ENCODE measurements at places on chromosomes 12 and 14.
A peak's percentile ranks its signal among the peaks of the same experiment; 100 is the strongest.

GRCh38 chr12:7933255-7933726 lies 2.7 kb downstream of the SLC2A3 start:
- DNase-seq: peak; percentile 96

GRCh38 chr14:65412856-65413738 lies 567 bp downstream of the FUT8 start:
- DNase-seq: peak; percentile 76

DNA sequence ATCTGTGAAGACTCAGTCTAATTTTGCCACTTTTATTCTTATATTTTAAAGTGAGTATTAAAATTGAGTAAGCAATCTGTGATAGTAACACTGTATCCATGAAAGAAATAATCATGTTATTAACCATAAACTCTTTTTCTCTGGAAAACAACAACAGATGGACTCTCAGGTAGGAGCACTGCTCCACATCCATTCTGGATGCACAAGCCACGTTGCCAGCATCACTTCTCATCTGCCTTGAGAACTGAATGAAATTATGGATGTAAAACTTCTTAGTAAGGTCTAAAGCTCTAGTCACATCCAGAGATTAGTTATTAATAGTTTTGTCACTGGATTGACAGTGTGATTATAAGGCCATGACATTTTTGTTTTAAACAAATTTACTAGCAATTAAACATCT lies 489.1 kb upstream of the SYT1 start:
- no peak for DNase-seq

DNA sequence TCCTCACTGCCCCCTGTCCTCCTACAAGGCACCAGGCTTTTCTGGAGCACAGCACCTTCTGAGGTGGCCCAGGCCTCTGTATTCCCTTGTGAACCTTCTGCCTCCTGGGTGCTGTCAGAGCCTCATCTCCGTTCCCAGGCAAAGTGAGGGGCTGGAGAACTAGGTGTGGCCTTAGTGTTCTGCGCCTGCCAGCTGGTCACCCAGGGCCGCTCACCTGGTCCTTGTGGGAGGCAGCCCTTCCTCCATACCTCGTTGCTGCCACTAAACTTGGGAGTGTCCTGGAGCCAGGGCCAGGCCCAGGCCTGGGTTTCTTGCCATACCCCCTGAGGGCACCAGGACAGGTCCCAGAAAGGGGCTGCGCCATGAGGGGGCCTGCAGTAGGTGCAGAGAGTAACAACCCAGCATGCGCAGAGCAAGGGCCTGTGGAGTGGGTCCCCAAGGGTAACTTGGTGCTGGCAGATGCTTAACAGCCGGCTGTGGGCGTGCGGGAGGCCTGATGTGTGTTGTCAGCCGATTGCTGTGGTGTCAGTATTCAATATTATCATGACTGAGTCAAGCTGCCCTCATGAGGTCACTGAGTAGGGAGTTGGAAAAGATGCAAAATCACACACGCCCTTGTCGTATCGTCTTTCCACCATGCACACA lies 17.1 kb downstream of the OTUB2 start:
- DNase-seq: no peak

DNA sequence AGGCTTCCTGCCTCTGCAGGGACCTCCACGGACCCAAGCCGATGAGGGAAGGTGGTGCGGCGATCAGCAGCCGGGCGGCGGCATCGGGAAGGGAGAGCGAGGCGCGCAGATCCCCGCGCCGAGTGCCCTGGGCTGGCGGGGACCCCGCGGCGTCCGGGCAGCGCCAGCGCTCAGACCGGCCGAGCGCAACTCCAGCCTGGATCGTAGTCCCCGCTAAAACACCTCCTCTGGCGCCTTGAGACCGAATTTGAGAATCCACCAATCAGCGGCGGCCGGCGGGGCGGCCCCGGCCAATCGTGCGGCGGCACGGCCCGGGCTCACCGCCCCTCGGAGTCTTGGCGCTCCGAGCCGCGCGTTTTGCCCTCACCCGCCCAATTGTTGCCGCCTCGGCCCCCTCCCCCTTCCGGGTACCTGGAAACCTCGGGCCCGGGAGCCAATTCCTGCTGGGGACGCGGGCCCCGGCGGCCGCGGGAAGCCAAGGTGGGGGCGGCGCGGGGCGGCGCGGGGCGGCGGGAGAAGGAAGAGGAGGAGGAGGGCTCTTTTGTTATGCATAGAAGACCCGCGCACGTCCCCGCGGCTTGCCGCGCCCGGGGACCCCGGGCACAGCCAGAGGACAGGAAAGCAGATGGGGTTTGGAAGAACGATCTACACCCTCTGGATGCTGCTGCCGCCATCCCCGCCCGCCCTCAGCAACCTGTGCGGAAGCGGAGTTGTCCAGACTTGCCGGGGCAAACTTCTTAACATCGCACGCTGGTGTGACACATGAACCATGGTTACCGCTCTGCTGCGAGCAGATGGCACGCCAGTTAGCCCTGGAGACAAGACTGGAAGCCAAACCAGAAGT lies at the start of gene E2F7:
E2F7 (minus strand) TSS at position 209 of the 844 bp plus-strand sequence. CDS start 934 bp downstream, outside the sequence.
- DNase-seq: peak; percentile 93

DNA sequence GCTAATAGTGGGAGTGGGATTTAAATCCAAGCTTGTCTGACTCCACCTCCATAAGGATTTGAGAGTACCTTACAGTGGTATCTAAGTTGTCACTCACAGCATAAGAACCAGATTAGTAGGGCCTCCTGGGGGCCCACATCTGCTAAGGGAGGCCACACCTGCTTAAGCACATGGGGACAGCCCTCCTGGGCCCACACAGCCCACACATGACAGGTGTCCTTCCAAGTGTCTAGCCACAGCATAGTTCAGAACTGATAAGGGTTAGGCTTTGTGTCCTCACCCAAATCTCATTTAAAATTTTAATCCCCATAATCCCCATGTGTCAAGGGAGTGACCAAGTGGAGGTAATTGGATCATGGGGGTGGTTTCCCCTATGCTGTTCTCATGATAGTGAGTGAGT lies 186.0 kb upstream of the HMGA2 start:
- DNase-seq: no peak

DNA sequence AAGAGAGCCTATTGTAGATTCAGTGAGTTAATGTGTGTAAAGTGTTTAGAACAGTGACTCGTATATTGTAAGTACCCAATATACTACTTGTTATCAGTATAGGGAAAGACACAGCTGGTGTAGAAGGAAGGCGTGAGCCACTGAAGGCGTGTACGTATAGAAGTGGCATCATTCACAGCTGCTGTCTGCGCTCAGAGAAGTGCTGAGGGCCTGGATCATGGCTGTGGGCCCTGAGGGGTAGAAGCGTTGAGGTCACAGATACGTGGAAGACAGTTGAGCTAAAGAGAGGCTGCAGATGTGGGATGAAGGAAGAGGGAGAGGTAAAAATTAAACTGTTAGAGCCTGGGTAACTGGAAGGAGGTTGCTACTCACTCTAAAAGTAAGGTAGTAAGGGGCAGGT lies 5.9 kb downstream of the C12orf75 start:
- DNase-seq: no peak

- no peak for DNase-seq
Observed at GRCh38 chr14:105390849-105391500, 7.4 kb upstream of the TEX22 start.

GRCh38 chr14:68476212-68477109 lies 316.4 kb downstream of the ZFP36L1 start:
- DNase-seq: peak; percentile 99

- DNase-seq: no peak
Observed at GRCh38 chr12:42442888-42443287, 116.9 kb downstream of the PPHLN1 start.

GRCh38 chr14:46820291-46820690 lies 168.7 kb upstream of the RPL10L start:
- no peak for DNase-seq

DNA sequence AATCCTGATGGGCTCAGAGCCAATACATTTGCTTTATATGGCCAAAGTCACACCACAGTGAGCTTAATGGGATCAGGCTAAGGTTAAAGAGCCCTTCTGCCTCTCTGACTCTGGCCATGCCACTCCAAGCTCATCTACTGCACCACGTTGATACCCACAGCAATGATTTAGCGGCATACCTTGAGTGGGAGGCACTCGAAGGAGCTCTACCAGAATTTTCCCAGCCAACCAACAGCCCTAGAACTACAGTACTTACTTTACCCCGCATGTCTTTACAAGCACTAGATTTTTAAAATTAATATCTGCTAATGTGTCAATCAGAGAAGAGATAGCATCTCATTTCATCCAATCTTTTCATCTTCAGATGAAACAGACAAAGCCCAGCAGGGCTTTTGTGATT lies 300.5 kb downstream of the GRIN2B start:
- DNase-seq: no peak

DNA sequence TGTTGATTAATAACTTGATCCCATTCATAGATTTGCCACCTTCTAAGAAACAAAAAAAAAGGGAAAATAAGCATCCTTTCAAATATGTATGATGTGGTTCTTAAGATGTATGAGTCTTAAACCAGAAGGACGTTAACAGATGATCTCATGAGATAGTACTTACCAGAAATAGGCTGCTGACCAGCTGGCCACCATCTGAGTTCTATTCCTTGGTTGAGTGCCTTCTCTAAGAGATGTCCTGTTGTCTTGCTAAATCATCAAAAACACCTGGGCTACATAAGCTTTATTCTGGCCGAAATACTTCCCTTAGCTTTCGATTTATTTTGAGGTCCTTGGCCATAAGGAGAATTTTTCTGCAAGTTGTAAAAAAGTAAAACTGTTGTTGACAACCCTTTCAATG lies 55.6 kb downstream of the GPR65 start:
- no peak for DNase-seq

- no peak for DNase-seq
Observed at GRCh38 chr12:123055281-123055766, 74.8 kb downstream of the ARL6IP4 start.

GRCh38 chr12:31778687-31779086 lies 49.9 kb upstream of the AMN1 start:
- no peak for DNase-seq

DNA sequence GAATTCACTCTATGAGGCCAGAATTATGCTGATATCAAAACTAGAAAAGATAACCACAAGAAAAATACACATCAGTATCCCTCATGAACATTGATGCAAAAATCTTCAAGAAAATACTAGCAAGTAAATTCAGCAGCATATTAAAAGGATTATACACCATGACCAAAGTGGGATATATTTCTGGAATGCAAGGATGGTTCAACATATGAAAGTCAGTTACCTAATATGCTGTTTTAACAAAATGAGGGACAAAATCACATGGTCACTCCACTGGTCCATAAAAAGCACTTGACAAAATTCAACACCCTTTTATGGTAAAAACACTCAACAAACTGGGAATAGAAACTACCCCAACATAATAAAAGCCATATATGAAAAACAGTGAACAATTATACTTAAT lies 40.3 kb downstream of the TECPR2 start:
- no peak for DNase-seq

- DNase-seq: no peak
Observed at GRCh38 chr14:32330351-32331111, 1.4 kb downstream of the AKAP6 start.

DNA sequence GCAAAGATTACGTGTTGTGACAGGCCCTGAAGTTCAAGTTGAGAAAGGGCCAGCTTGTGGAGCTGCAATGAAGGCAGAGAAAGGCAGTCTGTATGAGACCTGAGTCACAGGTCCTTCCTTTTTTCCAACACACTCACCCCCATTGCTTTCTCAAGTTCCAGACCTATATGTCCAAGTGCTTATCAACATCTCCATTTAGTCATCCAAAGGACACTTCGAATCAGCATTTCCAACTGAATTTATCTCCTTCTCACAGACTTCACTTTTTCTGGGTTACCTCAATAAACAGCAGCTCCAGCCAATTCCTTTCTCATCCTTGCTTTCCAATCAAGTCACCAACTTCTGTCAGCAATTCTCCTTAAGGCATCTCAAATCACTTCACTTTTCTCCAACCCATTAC lies 56.4 kb upstream of the KIF21A start:
- no peak for DNase-seq

DNA sequence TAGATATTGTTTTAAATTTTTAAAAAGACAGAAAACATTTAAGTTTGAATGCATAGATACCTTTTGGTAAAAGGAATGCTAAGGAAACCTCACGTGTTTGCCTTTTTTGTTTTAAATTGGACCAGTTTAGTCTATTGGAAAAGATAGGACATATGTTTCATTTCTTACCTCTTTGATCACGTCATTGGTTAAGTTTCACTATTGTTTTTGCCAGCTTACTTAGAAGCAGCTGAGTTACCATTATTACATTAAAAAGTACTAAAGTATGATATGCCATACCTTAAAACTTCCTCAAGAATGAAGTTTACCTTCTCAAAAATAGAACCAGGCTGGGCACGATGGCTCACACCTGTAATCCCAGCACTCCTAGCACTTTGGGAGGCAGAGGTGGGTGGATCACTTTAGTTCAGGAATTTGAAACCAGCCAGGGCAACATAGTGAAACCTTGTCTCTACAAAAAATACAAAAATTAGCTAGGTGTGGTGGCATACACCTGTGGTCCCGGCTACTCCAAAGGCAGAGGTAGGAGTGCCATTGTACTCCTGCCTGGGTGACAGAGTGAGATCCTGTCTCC lies 54.4 kb downstream of the SRGAP1 start:
- DNase-seq: no peak

- no peak for DNase-seq
Observed at GRCh38 chr12:22046968-22047390, 961 bp downstream of the CMAS start.

DNA sequence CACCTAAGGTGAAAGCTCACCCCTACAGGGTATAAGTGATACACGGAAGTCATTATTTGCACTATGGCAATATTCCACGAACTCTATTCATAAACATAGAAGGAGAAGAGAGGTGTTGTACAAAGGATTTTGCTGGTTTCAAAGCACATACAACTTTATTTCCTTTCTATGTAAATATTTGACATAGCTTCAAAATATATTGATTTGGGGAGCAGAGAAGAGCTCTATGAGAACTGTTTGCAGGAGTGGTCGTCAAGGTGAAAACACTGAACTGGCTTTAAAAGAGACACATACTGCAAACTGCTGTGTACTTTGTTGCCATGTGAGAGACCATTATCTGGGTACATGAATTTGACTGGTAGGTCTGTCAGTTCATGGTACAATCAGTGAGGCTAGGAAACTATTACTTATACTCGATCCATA lies 16.7 kb downstream of the CNIH1 start:
- DNase-seq: no peak

GRCh38 chr12:16880864-16881285 lies 274.9 kb upstream of the LMO3 start:
- no peak for DNase-seq

DNA sequence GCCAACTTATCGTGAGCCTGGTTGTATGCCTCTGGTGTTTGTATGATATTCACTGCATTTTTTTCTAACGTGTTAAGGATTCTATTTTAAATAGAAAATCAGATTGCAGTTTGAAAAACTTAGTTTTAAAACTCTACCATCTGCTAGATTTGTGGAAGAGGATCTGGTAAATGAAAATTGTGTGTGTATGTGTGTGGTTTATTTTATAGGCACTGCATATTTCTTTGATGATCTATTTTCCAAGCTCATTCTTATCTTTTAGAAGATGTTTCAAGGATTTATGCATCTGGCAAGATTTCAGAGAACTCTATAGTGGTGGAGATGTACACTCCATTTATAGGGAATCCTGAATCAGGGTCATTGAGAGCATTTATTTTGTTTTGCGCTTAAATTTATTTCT lies 69.8 kb downstream of the HMGA2 start:
- peak; percentile 83 for DNase-seq

- DNase-seq: peak; percentile 62
Observed at GRCh38 chr12:7079826-7080125, 12.5 kb downstream of the C1R start.
